Stimulated activated CD4-positive, alpha-beta T cell treated with anti-CD3 and anti-CD28 coated beads, Interleukin-12 subunit alpha, Interleukin-12 subunit beta, amount 100 ng/mL, for 48 hours (primary cell): ENCODE measurements at places on chromosomes 3 and 15.

DNA sequence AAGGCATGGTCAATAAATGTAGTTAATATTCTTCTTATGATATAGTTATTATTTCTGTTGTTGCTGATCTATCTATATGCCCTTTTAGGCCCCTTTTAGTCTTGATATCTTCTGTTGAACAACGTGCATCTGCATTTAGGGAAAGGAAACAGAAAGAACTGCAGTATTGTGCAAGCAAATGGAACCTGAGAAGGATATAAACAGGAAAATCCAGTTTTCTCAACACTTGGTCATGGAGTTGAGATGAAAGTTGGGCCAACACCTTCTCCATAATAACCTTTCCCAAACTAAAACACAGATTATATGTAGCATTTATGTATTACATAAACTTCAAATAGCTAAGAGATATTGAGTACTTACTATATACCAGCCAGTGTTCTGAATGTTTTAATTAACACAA lies 179.7 kb downstream of the ADAMTS9 start:
- no peak for DNase-seq

DNA sequence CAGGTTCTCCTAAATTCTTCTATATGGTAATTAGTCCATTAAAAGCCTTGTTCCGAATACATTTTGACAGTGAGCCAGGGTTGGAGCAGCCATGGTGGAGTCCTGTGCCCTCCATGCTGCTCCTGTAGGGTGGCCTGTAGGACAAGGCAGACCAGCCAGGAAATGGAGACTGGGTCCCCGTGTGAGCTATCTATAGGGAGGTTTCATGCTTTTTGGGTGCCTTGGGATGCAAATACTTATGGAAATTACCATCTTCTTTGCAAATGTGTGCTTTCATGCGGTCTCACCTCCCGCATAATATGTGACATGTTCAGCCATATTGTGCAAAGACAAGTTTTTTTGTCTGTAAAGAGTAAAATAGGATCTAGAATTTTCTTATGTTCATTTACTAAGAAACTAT lies 58.0 kb upstream of the FURIN start:
- DNase-seq: no peak

GRCh38 chr15:41291065-41291631 lies 41.2 kb downstream of the OIP5 start:
- no peak for DNase-seq

DNA sequence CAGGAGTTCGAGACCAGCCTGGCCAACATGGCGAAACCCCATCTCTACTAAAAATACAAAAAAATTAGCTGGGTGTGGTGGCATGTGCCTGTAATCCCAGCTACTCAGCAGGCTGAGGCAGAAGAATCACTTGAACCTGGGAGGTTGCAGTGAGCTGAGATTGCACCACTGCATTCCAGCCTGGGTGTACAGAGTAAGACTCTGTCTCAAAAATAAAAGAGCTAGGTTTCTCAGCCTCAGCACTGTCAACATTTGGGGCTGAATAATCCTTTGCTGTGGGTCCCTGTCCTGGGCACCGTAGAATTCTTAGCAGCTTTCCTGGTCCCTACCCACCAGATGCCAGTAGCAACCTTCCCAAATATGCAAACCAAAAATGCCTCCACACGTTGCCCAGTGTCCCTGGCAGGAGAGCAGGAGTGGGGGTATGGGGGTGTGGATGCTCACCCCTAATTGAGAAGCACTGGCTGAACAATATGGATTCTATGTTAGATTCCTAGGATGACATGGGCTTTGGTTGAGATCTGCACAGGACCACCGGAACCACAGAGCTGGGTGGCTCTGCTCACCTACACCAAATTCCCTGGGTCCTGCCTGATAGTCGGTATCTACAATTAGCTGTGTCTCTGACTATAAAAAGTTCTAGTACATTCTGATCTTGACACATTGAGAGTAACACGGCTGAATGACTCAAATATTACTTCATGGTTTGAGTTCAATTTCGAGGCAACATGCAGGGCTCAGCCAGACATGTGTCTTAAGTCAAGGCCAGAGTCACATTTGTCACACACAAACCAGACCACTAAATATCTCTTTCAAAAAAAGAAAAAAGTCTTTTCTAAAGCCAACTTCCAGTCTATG lies 577.0 kb upstream of the MDFIC2 start:
- DNase-seq: no peak
